ENCODE measurements at places on chromosomes 3 and 15.

DNA sequence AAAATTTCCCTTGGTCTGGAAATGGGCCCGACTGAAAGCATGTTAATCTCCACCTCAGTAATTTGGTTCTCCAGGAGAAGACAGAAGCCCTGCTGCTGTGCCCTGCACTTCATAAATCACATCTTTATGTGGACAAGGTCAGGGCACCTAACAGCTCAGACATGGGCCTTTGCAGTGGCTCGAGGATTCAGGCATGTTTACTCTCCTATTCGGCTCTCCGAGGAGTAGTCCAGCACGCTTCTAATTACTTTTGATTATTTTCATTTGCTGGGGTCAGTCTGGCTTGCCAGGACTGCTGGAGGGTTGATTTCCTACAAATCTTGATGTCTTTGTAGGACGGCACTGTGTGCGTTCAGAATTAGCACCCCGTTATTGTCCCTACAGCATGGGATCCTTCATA, 511.2 kb downstream of the MECOM start:
- DNase-seq: no peak

DNA sequence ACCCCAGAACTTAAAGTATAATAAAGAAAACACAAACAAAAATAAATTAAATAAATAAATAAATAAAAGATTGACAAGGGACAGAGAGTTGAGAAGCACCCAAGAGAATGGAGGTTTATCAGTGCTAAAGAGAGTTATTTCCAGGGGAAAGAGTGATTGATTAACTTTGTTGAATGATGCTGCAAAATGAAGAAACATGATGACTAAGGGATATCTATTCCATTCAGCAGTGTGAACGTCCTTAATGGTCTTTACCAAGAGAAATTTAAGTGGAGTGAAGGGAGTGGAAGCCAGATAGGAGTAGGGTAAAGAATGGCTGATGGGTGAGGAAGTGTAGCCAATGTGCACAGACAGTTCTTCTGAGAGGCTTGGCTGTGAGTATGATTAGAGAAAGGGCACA, 11.1 kb downstream of the REC114 start:
- DNase-seq: no peak

- DNase-seq: no peak
Observed at GRCh38 chr3:168139947-168140346, 44.2 kb upstream of the GOLIM4 start.

DNA sequence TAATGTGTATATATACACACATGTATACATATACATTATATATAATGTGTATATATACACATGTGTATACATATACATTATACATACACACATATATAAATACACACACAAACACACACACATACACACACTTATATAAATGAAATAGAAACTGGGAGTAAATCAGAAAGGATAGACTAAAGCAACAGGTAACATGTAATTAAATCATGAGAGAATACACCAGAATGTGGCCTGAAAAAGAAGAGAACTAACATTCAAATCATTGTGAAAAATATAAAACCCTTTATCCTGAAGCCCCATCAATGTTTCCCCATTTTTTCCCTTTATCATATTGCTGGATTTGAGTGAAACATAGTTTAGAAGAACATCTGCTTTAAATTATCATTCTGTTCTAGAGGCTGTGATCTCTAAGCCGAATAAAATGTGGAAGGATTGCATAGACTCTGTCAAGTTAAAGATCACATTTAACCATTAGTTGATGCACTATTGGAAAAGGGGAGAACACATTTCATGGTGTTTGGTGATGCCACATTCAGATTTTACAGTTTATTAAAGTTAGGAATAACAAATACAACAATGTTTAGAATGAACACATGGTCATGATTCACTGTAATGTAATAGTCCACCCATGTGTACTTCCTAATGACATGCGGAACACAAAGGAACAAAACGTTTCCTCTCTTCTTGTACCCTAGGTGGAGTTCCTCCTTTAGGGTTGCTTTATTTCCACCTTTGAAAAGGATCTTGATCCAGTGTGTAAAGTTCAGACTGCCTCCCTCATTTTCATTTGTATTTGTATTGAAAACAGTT, 12.5 kb upstream of the THRB start:
- DNase-seq: no peak

- no peak for DNase-seq
Observed at GRCh38 chr15:84006421-84006820, 229.2 kb upstream of the GOLGA6L4 start.

DNA sequence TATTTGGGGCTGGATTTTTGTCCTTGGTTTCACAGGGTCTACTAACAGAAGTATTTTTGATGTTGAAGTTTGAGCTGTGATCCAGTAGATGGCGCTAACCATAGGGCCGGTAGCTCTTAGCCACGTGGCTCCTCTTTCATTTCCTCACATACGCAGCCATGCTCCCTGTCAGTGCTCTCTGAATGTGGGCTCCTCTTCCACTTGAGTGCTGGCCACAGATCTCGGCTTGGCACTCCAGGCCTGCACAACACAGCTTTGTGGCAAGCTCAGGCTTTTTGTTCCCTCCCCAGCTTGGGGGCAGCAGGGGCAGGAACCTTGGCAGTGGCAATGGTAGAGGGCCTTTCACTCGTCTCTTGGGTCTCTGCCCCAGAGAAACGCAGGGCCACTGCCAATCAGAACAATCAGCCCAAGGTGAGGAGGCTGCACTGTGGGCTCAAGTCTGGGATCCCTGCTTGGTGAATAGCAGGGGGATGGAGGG, 18.6 kb upstream of the DNAAF4 start:
- DNase-seq: no peak

GRCh38 chr3:133380481-133381225, 19.2 kb upstream of the BFSP2 start:
- no peak for DNase-seq

GRCh38 chr3:173411375-173411973, 13.9 kb downstream of the NLGN1 start:
- no peak for DNase-seq

- no peak for DNase-seq
Observed at GRCh38 chr3:125461896-125462295, 58.1 kb downstream of the SNX4 start.

DNA sequence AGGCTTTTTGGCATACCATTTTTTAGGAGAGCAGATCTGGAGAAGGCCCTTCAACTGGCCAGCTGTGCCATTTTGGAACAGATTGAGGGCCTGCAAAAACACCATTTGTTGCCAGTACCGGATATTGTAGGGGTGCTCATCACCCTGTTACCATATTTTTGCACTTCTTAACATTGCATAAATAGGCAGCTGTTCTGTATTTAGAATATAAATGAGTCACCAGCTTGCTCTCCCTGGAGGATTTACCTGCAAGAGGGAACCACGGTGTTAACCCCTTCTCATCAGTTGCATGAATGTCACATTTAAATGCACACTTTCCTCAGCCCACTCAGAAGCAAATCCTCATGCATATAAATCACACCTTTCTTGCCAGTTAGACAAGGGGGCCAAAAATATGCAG, 435.6 kb downstream of the ROBO2 start:
- DNase-seq: no peak

DNA sequence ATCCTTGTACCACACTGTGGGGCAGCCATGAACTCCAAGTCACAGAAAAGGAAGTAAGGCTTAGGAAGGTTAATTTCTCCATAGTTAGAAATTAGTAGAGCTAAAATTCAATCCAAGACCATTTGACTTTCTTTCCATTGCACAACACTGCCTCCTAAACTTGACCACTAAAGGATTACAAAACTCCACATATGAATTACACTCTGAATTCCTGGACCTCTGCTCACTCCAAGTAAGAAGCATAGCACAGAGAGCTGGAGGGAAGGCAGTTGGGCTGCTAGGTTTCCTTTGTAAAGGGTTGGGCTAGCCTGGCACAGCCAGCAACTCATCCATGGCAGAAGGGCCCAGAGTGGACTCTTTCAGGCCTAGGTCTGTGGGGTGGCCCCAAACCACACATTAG, 134.4 kb downstream of the MYLK start:
- DNase-seq: no peak

- no peak for DNase-seq
Observed at GRCh38 chr3:52247409-52248164, 2.0 kb downstream of the PPM1M start.

DNA sequence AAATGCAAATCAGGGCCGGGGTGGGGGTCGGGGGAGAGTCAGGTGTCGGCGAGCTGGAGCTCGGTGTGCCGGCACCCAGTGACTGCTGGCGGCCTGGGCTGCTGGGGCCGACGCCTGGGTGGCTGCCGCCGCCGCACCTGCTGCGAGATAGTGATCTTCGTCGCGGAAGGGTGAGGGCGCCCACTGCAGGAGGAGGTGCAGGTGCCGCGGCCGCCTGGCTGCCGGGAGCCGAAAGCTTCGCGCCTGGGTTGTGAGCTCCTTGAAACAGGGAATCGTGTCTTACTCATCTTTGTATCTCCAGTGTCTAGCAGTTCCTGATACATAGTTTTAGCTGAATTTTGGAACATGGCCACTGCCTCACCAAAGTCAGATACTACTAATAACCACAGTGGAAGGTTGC, 64.0 kb upstream of the CPOX start:
- DNase-seq: no peak

DNA sequence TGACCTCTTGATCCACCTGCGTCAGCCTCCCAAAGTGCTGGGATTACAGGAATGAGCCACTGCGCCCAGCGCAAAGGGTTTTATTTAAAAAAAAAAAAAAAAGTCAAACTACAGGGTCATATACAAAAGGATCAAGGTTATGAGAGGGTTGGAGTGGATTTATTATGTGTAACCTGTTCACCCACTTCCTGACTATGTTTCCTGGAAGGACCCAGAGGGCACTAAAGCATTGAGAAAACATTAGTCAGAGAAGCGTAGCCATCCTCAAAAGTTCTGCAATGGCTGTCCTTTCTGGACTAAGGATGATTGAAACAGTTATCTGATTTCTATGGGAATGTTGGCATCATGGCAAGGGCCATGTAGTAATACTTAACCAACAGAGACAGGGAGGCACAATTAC, 7.3 kb upstream of the SCAPER start:
- DNase-seq: no peak

GRCh38 chr15:59892985-59893384, 111.1 kb upstream of the FOXB1 start:
- DNase-seq: no peak

DNA sequence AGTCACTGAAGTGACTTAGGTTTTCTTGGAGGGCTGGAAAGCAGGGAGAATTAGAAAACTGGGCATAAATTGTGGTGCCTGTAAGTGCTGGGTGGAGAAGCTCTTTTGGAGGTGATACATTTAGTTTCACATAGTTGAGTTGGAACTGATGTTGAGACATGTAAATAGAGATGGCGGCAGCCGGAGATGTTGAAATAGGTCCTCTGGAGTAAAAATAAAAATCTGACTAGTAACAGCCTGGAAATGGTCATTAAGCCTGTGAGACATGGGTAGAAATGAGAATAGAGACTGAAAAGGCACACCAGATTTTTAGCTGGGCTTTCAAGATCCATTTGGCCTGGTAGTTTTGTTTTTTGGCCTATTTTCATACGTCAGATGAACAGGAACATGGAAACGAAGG, 2.9 kb upstream of the NIT2 start:
- no peak for DNase-seq

GRCh38 chr3:20488151-20488550, 302.1 kb upstream of the SGO1 start:
- DNase-seq: no peak

- no peak for DNase-seq
Observed at GRCh38 chr3:66803206-66803605, 194.9 kb upstream of the KBTBD8 start.

GRCh38 chr3:9416139-9416780, 18.8 kb downstream of the SETD5 start:
- DNase-seq: no peak

DNA sequence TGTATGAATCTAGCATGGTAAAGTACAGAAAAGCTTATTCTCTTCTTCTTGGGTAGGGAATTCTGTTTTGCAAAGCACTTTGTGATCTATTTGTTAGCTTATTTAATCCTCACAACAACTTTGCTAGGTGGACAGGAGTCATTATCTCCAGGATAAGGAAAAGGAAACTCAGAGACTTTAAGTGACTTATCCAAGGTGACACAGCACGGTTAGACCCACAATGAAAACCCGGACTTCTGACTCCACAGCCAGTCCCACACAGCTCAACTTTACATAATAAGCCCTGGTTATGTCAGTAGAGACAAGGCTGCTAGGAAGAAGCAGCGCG, 384 bp upstream of the NDUFB4 start:
- no peak for DNase-seq

GRCh38 chr15:63922261-63922904, 88.6 kb upstream of the HERC1 start:
- DNase-seq: no peak

DNA sequence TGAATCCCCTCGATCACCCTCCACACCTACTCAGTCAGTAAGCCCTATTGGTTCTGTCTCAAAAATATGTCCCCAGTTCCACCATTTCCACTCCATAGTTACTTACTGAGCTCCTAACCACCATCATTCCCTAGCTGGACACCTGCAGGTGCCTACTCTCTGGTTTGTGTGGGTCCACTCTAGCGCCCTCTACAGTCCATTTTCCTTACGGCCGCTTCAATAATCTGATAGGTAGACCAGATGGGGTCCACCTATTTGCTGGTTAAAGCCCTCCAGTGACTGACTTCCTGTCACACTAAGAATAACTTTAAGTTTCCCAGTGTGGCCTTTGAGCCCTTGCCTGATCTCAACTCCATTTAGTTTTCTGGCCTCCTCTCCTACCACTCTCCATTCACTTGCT, 5.0 kb downstream of the GXYLT2 start:
- DNase-seq: no peak

GRCh38 chr15:57575363-57575762, 16.3 kb upstream of the MYZAP start:
- DNase-seq: no peak

GRCh38 chr3:135169651-135170050, 374.6 kb downstream of the EPHB1 start:
- DNase-seq: no peak

GRCh38 chr3:141112686-141113297, 61.6 kb downstream of the SPSB4 start:
- no peak for DNase-seq
